Central memory CD8-positive, alpha-beta T cell (primary cell): ENCODE measurements at places on chromosomes 2 and 18.

DNA sequence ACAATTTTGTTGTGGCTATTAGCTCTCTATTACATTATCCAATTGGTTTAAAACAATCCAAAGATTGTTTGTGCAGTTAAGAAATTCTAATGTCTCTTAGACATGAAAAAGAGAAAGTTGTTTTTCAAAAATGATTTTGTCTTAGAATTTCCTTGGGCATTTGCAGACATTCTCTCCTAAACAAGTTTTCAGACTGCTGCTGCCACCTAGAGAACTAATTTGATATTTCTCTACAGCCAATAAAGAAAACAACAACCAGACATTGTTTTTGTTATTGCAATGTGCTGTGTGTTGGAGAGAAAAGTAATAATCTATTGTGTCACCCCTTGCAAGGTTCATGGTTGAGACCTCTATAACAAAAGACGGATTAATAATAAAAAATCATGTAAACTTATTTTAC is 119.0 kb upstream of the SYT4 start:
- DNase-seq = no peak

GRCh38 chr2:38862476-38862875 is 13.3 kb downstream of the DHX57 start:
- no peak for DNase-seq

DNA sequence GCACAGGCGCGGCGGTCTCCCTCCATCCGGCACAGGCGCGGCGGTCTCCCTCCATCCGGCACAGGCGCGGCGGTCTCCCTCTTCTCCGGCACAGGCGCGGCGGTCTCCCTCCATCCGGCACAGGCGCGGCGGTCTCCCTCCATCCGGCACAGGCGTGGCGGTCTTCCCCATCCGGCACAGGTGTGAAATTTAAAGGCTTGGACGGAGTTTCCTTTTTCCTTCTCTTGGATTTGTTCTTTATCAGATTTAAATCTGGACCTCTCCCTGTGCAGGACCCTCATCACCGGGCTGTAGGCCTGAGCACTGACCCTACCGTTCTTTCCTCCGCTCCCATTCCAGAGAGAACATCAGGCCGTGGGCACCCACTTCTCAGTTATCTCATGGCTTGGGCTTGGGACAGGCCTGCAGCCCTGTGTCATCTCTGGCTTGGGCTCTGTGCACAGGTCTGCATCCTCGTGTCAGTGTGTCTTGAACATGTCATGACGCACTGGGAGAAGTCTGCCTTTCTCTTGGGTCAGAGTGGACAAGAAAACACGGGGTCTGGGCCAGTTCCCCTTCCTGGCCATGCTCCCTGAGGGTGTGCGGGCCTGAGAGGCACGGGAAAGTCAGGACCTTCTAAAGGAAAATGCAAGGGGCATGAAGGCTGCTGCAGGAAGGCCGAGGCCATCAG is 53.9 kb upstream of the PXDN start:
- DNase-seq = no peak

DNA sequence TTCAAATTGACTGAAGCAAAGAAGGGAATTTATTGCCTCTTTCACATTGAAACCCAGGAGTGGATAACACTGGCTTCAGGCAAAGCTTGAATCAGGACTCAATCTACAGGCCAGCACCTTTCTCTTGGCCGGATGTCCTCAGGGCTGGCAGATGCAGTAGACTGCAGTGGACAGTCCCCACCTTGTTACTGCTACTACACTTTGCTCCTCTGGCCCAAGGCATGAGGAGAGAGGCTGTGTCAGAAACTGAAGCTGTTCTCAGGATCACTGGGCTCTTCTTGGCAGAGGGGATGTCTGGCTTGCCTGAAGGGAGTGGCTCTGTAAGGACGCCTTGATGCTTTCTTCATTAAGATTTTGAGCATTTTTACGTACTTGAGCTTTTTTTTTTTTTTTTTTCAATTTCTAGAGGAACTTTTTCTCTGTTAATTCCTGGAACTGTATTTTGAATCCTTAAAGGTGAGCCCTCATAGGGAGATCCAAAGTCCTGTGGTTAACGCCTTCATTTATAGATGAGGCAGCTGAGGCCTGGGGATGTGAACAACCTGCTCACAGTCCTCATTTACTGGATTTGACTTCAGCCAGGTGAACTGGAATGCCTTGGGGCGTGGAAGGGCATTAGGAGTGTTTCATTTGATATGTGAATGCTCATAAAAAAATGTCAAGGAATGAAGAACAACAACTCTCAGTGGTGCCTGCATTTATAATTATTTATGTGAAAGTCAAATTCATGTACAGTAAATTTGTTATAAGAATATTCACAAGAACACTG is 36.6 kb downstream of the CASP10 start:
- DNase-seq = no peak

DNA sequence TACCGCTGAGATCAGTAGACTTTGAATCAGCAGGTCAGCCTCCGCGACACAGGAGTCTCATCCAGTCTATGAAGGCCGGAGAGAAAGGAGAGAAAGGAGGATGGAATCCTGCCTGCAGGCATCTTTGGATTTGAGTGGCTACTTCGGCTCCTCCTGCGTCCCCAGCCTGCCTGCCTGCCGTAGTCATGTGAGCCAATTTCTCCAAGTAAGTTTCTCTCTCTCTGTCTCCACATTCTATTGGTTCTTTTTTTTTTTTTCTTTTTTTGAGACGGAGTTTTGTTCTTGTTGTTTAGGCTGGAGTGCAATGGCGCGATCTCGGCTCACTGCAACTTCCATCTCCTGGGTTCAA is 16.7 kb downstream of the PDCD1 start:
- DNase-seq = no peak

GRCh38 chr2:10235909-10236550 is 66.7 kb upstream of the HPCAL1 start:
- no peak for DNase-seq
